ENCODE measurements at places on chromosomes 11 and 22.

GRCh38 chr22:32518848-32519247 lies 44.2 kb downstream of the FBXO7 start:
- DNase-seq: no peak

GRCh38 chr11:116638463-116638862 lies 134.3 kb downstream of the BUD13 start:
- no peak for DNase-seq

DNA sequence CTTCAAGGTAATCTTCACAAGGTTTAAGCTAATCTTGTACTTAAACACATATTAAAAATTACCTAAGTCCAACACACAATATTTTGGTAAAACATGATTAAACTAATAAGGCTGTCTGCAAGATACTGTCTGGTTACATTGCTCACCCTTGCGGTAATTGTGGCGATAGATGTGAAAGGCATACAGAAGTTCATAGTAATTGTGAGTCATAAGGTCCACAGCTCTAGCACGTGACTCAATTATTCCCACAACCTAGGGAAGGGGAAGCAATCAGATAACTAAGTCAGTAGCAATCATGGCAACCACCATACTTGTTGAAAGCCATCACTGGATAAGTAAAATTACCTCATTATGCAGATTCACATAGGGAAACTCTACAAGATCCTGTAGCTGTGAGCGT lies 30.5 kb upstream of the FNBP4 start:
- no peak for DNase-seq

GRCh38 chr22:17951315-17951714 lies 73.0 kb downstream of the MICAL3 start:
- DNase-seq: no peak

GRCh38 chr11:102367364-102367763 lies 20.4 kb downstream of the BIRC2 start:
- no peak for DNase-seq

DNA sequence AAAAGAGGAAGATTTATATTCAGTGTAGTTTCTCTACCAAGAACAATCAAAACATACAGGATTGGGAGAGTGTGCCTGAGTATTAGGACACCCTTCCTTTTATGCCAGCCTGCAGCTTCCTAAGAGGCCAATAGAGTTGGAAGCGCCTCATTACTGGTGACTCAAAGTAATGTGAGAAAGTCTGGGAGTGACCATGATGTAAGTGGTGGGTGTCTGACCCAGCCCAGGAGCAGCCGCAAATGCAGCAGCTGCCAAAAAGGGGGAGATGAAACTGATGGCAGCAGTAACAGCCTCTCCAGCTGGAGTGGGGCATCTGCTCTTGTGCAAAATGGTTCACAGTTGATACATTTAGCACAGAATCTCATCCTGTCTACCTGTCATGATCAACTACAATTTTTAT lies 62.0 kb downstream of the ZNF280B start:
- DNase-seq: no peak

- DNase-seq: no peak
Measured at GRCh38 chr11:65448418-65449105, 26.0 kb downstream of the NEAT1 start.

- peak; percentile 4 for DNase-seq
Measured at GRCh38 chr22:41596776-41597634, 7.4 kb upstream of the PMM1 start.

GRCh38 chr22:44102856-44103255 lies 77.9 kb upstream of the PARVG start:
- no peak for DNase-seq

DNA sequence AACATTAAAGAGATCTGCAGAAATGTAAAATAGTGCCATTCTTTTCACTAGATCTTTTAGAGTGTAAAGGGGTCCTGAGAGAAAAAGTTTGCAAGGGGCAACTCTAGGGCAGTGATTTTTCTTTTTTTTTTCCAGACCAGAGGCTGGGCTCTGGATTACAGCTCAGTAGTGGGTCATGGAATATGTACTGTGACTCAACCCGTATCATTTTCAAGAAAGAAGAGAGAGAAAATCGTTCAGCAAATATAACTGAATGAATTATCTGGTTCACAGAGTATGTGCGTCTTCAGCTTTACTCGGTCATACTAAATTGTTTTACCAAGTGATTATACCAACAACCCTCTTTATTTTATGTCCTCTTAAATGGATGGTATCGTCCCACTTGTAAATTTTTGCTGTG lies 3.8 kb downstream of the CEP57 start:
- DNase-seq: no peak

- no peak for DNase-seq
Measured at GRCh38 chr11:73162196-73162740, 20.1 kb upstream of the FCHSD2 start.

DNA sequence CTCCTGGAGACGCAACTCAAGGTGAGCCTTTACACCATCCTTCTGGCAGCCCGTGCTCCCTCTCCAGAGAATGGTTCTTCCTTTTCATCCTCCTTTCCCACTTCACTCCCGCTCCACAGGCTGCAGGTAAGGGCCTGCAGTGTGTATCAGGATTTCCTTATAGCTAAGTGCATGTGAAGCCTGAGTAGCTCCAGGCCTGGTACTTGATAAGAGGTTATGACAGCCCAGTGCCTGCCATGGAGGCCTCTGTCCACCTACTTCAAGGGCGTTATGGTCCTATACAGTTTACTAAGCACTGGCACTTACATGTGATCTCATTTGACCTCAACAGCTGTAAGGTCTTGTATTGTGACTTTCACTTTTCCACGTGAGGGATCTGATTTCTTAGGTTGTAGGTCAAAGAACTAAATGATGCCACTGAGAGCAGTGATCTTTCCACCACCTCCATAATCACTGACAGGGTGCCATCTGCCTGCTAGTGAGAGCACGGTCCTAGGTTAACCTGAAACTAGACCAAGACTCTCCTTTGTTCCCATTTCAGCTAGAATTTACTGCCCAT lies 18.1 kb downstream of the SSH3 start:
- no peak for DNase-seq

DNA sequence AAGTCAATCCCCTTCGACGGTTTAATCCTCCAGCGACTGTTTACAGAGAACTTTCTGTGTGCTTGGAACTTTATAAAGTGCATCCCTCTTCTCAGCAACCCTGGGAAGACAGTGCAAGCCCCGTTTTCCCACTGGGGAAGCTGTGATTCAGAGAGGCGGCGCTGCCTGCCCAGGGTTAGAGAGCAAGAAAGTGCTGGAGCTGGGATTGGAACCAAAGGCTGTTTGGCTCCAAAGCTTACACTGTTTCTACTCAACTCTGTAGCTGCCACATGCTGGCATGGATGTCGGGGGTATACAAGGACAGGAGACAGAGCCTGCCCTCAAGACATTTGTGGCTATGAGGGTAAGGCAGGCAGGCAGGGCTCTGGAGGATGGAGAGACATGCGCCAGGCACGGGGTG lies 13.0 kb downstream of the FBLN1 start:
- DNase-seq: no peak

DNA sequence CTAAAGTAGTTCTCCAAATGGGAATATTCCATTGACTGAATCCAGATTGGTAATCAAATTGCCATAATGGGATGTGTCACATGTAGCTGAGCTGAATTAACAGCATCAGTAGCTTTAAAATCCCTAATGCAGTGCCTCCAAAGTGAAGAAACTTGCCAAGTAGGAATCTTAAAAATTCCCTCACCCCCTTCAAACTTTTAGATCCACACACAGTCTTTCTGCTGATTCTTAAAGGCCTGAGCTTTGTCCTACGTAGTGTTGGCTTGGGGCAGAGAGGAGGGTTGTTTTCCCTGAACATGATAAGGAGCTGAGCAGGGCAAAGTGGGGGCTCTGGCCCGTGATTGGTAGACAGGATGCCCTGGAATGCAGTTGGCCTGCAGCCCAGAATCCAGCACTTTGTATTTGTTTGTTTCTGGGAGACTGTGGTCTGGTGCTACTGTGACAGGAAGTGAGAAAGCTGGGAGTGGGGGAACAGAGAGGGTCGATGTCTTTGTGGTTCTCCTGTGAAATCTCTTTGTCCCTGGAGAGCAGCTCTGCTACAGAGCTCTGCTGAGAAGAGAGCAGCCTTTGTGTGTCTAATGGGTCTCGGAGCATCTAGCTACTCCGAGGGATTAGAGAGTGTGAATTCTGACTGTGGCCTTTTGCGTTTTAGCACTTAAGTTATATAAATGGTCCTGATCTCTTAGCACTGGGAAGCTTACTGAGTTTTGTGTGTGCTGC lies 16.9 kb downstream of the CTNND1 start:
- DNase-seq: peak; percentile 90

DNA sequence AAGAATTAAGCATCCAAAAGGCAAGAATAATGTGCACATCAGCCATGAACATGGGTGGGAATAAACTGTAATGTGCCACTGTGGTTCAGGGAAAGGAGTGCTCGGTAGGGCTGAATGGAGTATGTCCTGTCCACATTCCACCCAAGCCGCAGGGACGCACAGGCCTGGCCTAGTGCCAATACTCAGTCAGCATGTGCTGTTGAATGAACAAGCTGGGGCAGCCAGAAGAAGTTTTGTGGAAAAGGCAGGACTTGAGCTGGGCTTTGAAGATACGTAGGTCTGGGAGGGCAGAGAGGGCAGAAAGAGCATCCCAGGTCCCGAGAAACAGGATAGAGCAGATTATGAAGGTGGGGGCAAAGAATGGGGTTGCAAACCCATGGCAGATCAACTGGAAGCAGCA lies 60.0 kb upstream of the PLET1 start:
- peak; percentile 48 for DNase-seq

DNA sequence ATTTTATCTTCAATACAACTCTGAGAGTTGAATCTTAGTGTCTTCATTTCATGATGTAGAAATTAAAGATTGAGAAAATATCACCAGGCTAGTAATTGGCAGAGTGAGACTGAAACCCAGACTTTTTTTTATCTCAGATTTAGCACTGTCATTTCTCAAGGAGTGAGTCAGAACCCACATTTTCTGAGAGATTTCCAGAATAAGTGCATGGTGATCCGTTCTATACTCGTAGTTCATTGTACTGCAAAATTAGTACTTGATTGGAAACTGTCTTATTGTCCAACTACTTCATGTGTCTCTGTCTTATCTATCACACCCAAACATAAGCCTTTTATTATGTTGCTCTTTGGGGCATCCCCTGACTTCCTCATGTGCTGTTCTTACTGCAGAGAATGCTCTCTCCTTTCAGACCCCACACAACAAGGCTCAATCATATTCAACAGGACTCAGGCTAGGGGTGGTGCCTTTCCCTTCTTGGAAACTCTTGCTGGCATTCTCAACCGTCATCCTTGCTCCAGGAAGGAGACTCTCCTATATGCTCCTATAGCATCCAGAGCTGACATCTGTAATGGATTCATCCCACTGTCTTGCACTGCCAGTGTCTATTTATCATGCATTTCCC lies 76.7 kb upstream of the BLID start:
- no peak for DNase-seq

DNA sequence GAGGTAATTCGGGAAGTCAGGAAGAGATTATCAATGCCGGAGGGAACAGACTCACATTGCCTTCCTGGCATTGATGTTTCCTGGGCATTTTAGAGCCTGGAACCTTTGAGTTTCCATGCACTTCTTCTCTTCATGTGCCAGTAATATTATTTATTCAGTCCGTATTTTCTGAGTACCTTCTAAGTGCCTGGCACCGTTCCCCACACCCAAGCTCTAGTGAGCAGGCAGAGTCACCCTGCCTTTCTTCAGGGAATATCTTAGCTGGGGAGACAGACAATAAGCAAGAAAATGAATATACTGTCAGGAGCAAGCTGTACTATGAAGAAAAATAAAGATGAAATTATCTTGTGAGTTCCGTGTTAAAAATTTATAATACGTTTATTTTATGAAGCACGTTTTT lies 136.2 kb upstream of the SEZ6L start:
- peak; percentile 56 for DNase-seq

DNA sequence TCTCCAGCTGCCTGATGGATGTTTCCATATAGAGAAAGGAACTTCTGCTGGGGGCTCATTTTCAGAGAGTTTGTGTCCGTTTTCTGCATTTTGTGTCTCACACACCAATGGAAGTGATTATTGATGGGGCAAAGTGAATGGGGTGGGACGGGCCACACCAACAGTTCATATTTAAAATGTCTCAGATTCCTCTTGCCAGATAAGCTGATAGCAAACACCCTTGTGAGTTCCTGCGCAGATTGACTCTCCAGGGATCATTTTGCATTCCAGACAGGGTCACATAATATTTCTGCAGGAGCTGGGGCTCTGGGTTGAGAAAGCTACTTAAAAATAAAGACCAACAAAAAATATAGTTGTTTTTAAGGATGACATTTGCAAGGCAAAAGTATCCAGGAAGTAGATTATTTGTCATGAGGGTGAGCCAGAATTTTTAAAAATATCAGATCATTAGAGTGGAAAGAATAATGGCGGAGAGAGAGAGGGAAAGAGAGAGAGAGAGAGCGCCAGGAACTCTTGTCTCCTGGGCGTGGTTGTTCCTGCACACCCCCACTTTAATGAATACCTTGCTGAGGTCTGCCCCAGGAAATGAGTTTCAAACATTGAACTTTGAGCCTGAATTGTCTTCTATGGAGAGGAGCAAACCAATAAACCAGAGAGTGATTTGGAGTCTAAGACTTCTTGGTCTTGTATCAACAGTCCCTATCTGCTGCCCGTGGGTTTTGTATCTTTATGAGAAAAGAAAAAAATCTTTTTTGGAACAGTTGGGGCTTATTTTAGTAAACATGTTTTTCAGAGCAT lies 33.3 kb downstream of the MICAL2 start:
- DNase-seq: no peak

GRCh38 chr22:25091458-25091857 lies 108.2 kb upstream of the CRYBB3 start:
- no peak for DNase-seq

DNA sequence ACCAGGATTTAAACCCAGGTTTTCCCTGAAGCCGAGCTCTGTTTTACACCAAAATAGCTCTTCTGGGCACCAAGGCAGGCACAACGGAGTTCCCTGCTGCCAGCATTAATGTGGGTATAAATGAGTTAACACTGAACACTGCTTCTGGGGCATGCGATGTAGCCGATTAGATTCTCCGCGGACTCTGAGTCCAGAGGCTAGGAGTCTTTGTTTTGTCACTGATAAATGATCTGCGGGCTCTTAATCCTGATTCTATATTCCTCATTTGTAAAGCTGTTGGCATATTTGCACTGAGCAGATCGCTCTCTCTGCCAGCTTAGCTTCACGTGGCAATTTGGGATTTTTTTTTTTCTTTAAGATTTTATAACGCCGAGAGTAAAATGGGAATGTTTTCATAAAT lies 16.8 kb upstream of the LDLRAD3 start:
- DNase-seq: no peak

GRCh38 chr22:36065462-36065774 lies 36.8 kb upstream of the RBFOX2 start:
- DNase-seq: no peak

- no peak for DNase-seq
Measured at GRCh38 chr11:57303280-57303989, 21.3 kb downstream of the TNKS1BP1 start.

GRCh38 chr11:35799655-35800054 lies 137.1 kb downstream of the TRIM44 start:
- DNase-seq: no peak
